ENCODE measurements at places on chromosomes 2 and 18. TPM values are rescaled to one million over a fixed set of nuclear protein-coding genes. Genes with fewer than 3 reads are reported as not detected.

DNA sequence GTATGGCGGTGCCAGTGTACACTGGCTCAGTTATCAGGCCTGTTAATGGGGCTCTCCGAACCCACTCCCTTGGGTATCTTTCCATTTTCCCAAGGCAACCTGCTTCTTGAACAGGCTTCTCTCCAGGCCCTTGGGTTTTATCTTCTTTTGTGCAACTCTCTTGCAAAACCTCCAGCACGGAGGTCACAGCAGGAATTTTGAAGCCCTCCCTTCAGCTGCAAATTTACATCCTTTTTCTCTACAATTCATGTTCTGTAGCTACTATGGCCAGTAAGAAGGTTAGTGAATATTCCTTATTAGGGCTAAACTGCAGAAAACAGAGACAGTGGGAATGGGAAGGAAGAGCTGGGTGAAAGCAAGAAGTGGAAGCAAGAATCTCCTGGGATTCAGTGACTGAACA, 10.4 kb upstream of the NPAS2 start:
- no peak for DNase-seq

DNA sequence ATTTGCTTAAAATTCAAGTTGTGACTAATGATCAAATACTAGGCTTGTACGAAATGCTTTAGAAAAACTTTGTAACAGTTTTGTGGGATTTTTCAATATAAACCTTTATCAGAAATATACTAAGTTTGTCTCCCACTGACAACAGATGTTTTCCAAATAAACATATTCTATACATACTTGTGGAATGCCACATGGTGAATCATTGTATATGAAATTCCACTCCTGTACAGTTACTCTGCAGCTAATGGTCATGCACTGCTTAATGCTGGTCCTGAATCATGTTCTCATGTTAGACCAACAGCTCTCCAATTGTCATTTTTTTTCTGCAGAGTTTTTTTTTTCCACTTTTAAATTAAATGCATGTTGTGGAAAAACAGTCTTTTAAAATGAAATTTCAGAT, 90.1 kb downstream of the DPP4 start:
- no peak for DNase-seq

DNA sequence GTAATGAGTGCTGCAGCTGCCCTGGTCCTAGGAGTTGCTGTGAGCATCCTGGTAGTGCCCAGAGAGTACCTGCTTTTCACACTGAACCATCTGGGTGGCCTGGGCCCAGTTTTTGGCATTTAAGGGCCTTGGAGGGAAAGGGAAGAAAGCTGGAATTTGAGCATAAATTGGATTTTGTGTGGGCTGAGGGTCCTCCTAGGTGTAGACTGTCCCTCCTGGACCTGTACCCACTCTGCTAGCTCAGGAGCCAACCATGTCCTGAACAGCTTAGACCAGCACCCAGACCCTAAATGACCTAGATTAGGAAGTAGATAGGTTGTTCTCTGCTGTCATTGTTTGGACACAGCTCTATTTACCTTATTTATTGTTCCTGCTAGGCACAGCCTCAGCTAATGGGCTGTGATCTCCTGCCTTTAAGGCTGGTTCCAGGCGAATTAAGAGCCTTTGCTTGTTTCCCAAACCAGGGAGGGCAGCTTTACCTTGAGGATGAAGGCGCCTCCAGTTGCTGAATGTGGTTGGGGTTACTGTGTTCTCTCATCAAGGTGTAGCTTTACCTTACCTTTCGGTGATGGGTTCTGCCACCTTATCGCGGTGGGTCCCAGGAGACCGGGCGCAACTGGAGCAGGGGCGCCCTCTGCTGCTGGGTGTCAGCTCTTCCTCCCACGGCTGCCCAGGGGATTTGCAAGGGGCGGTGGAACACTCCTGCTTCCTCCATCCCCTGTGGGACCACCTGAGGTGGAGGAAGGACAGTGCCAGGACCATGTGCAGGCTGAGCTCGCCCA, 34.4 kb downstream of the ITGA6 start:
- DNase-seq: peak; percentile 67

Gene HES6
- total RNA-seq: 44.9 TPM

GRCh38 chr2:28036307-28036706, 145.8 kb downstream of the BABAM2 start:
- DNase-seq: peak; percentile 34

DNA sequence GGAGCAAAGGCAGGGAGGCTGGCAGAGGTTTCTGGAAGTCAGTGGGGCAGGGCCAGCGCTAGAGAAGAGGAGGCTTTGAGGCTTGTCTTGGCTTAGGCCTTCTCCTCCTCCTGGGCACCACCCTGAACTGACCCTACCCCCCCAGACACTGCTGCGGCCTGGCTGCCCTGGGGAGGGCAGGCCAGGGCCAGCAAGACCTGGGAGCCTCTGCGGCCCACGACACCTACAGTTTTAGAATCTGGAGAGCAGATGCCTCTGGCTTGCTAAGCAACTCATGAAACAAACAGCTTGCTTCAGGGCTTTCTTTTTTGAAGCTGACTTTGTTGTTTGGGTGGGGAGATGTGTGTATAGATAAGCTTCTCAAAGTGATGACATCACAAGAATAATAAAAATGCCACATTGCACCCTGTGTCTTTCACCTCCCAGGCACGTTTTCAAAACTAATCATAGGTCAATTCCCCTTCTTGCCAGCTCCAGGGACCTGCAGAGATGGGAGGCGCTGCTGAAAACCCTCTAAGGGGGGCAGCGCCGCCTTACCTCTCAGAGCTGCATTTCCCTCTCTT, 46.2 kb upstream of the SMAD7 start:
- DNase-seq: no peak

DNA sequence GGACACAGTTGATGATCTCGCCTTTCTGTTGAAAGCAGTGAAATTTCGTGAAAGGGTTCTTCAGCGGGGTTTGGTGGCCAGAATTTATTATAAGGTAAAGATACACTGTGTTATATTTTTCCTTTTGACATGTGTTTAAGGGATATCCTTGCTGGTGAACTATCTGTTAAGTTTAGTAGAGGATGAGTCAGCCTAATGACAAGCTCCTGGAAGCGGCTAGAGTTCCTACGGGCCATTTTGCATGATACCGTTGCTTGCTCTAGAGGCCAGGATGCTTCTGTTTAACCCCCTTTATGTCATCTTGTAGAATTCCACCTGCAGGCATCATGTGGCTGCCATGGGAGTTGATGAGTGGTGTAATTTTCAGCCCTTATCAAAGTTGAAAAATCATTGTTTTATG, 124.8 kb upstream of the BCL2L11 start:
- no peak for DNase-seq

Gene IER3IP1
- 26.3 TPM for total RNA-seq

Gene ZBTB7C
- not detected for total RNA-seq

DNA sequence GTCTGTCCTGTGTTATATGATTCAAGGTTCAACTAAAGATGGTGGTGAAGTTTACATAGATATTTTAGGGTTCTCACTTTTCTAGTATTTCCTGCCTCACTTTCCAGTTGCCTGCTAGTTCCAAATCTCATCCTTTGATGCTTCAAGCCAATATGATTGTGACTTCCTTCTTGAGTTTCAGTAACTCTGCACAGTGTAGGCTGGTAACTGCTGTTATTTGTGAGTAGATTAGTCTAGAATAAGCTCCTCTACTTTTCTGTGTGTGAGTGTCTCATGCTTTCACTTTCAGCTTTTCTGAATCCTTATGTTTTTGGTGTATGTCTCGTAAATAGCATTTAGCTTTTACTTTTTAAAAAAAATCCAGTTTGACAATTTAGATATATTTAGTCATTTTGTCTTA, 42.6 kb downstream of the GALNT1 start:
- DNase-seq: no peak

- DNase-seq: no peak
Observed at GRCh38 chr18:3397031-3397750, 52.8 kb upstream of the TGIF1 start.

DNA sequence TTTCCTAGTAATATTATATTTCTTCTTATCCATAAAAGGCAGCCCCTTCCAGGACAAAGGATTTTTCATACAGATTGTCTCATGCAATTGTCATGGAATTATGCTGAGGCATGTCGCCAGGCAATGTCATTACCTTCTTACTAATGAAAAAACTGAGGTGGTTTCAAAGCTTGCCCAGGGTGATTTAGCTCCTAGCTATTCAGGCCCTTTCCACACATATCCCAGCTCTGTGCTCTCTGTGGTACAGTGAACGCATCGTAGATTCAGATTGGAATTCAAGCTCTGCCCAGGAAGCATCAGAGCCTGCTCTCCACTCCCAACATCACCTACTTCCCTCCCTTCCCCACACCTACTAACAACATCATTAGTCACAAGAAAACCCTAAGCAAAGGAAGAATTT, 60.1 kb downstream of the ATP8B1 start:
- no peak for DNase-seq

- DNase-seq: no peak
Observed at GRCh38 chr2:213818436-213818835, 534.2 kb downstream of the SPAG16 start.

- no peak for DNase-seq
Observed at GRCh38 chr2:67516899-67517530, 119.9 kb downstream of the ETAA1 start.

Gene ST6GAL2
- total RNA-seq: 1.7 TPM

GRCh38 chr2:66273933-66274490, 160.9 kb upstream of the MEIS1 start:
- no peak for DNase-seq

- DNase-seq: no peak
Observed at GRCh38 chr2:174951745-174952144, 53.4 kb downstream of the CHN1 start.

DNA sequence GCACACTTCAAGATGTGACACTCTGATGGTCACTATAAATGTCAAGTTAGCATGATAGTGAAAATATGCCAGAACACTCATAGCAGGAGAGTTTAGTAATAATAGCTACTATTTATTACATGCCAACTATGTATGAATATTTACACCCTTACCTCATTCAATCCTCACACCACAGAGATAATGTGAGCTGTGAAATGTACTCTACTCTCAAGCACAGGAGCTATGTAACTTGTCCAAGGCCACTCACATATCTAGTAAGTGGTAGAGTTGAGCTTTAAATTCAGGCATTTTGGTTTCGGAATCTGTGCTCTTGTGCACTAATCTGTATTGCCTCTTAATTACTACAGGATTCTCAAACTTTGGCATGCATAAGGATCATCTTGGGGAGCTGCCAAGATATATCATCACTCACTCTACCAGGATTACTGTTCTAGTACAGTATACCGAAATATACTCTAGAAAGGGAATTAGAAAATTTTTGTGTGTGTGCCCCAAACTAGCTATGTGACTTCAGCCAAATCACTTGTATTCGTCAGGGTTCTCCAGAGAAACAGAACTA, 154.3 kb downstream of the PLCL1 start:
- no peak for DNase-seq

DNA sequence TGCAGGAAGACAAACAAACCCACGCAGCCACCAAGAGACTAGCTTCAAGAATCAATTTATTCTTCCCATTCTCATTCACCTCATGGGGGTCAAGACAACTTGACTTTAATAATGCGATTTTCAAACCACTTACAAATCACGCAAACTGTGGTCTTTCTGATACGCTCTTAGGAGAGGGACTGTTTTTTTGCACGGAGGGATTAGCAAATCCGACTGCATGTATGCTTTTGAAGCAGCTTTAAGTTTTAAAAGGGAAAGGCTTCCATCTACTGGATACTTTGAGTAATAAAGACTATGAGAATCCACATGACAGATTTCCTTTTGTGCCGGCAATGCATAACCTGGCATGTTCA, 322.9 kb upstream of the KCNJ3 start:
- peak; percentile 4 for DNase-seq

GRCh38 chr2:148582679-148583511, 61.7 kb upstream of the EPC2 start:
- DNase-seq: no peak

DNA sequence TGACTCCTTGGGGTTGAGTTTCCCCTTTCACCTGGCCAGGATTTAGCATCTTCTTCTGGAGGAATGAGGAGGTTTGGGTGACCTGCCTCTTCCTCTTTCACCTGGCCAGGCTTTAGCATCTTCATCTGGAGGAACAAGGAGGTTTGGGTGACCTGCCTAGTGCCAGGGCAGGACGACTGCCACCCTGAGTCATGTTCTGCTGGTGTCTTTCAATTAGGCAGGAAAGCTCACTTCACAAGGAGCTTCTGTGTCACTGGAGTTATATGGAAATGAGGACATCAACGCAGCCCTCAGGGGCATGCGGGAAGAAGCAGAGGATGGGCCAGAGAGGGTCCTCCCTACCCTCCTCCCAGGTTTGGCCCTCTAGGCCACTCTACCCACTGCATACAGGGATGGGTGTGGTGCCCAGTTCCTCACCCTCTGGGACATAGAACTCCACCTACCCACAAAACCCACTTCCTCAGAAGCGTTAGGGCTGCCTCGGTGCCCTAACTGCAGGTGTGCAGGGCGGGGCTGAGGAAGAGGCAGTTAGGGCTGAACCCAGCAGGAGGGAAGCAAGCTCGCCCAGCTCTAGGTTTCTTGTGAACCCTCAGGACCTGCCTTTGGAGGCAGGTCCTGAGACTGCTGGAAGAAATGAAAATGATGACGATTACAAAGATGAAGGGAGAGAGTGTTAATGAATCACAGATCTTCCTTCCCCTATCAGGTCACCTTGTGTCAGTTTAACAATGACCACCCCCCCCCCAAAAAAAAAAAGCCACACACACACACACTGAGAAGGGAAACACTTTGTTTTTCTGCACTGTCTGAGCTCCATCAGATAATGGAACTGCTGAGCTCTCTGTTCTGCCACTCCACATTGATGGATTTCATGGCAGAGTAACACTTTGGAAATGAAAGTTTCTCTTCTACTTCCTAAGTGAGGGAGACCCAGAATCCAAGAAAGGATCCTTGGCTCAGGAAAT, 71.0 kb downstream of the ARL4C start:
- no peak for DNase-seq

DNA sequence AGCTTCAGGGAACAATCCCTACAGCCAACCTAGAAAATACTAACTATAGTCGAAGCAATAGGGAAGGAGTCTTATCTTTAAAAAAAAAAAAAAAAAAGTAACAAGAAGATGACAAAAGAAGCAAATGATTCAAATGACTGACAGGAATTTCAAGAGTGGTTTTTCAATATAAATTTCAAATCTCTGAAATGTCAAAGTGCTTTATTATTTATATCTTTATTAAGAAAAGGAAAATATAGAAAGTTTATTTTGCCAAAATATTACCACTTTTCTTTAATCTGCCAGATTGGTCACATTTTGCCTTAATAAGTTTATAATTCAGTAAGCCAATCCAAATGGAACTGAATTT, 63.5 kb upstream of the HNRNPA3 start:
- no peak for DNase-seq

DNA sequence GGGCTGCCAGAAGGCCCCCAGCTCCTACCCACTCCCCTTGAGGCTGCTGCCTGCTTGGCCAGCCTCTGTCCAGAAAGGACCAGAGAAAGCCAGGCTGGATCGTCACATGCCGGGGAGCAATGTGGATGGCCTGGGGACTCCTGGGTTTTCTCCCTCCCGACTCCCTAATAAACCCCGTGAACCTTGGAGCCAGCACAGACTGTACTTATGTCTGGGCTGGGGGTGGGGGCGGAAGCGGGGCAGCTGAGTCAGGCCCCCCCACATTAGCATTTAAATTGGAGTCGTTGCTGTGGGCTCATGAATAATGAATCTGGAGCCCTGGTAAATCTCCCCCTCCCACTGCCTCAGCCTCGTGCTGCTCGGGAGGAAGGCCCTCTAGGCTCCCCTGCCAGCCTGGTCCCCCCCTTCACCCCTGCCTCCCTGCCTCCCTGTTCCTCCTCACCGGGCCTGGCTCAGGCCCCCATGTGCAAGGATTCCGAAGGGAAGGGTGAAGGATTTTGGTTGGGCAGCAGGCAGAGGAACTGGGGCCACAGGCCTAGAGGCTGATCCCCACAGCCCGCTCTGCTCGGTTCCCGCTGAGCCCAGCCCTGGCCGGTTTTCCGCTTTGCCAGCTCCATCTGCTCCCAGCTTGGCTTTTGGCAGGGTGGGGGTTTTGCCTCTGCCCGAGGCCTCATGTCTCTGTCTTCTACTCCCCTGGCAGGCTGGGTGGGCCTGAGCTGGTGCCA, 7.3 kb upstream of the ASIC4 start:
- no peak for DNase-seq

Data from SJCRH30 (cell line).